ENCODE measurements at places on chromosomes 1 and 21.

- DNase-seq: no peak
Observed at GRCh38 chr1:107653005-107653404, 312.0 kb downstream of the VAV3 start.

GRCh38 chr1:162901243-162901642, 40.3 kb upstream of the CCDC190 start:
- no peak for DNase-seq

DNA sequence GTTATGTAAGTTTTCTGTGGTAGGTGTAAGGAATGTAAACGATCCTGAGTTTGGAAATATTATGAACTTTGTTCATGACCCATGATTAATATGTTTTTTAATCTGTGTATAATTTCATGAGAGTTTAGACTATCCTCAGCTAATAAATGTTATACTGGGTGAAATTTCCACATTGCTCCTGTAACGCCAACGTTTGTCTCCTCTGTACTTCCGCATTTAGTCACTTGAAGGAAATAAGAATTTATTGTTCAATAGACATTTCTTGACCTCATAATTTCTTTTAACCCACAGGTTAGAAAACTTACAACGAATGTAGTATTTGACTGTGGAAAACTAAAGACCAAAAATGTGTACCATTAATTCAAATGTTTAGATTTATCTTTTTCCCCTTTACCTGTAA, 876 bp downstream of the KCNJ15 start:
- no peak for DNase-seq

GRCh38 chr1:74425676-74426075, 86.7 kb downstream of the LRRC53 start:
- DNase-seq: no peak

DNA sequence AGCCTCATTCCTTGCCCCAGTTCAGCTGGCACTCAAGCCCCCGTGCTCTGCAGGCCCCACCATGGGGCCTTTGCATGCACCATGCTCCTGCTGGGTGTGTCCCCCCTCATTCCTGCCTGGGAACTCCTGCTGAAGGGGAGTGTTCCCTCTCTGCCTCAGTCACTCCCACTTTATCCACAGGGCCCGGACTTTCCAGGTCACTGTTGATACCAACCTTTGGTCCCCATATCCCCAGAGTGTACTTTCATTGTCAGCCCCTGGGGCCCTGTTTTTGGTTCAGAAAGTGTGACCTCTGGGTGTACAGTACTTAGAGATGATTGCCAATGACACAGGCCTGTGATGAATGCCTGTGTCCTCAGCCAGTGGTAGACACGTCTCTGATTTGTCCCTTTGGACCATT, 2.9 kb downstream of the TTC22 start:
- DNase-seq: no peak

GRCh38 chr1:220824031-220824989, 37.6 kb downstream of the MTARC1 start:
- no peak for DNase-seq

GRCh38 chr1:169563650-169564049, 22.6 kb downstream of the F5 start:
- DNase-seq: no peak

GRCh38 chr1:205049479-205049878, 6.5 kb downstream of the CNTN2 start:
- no peak for DNase-seq

DNA sequence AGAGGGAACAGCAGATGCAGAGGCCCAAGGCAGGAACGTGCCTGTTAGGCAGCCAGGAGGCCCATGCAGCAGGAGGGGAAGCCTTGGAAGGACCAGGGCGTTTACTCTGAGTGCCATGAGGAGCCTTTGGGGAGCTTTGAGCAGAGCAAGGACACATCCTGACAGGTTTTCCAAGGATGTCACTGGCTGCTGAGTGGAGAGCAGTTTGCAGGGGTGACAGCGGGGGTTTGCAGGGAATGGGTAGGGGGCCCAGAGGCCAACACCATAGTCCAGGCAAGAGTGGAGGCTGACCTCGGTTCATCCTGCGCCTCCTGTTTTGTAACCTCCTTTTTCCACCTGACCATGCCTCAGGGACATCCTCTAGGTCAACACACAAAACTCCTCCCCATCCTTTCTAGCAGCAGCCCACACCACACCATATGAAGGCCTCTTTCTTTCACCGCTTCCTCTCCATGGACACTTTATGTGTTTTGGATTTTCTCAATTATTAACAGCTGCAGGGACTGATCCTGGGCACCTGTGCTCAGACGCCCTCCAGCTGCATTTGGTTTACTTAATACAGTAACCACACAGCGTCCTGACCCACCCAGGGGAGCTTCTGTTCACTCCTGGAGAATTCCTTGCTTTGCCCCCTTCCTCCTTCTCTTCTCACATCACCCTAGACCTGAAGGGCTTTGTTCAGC, 528.5 kb downstream of the MATN1 start:
- no peak for DNase-seq

DNA sequence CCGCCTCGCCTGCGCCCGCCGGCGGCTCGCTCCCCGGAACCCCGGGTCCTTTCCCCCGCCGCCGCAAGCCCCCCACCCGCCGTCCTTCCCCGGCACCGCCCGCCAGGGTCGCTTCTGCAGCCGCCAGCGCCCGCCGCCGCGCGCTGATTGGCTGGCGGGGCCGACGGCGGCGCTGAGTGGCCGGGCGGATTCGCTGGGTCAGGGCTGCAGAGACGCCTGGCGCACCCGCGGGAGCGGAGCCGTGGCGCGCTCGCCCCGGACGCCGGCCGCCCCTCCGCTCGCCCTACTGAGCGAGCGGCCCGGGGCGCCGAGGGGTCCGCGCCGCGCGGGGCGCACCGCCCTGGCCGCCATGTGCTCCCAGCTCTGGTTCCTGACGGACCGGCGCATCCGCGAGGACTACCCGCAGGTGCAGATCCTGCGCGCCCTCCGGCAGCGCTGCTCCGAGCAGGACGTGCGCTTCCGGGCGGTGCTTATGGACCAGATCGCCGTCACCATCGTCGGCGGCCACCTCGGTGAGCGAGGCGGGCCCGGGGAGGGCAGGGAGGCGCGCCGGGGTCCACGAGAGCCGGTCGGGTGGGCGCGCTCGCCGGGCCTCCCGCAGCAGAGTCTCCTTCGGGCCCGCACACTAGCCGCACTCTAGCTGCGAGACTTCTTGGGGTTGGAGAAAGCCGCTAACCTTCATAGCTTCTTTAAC, at the start of gene RIMKLA:
RIMKLA (plus strand) TSS at position 207 of the 694 bp plus-strand sequence; CDS start at position 350, 143 bp downstream.
- peak; percentile 7 for DNase-seq

- no peak for DNase-seq
Observed at GRCh38 chr1:147264158-147264768, 21.8 kb downstream of the CHD1L start.

- no peak for DNase-seq
Observed at GRCh38 chr21:30027986-30028385, 88.2 kb upstream of the GRIK1 start.

GRCh38 chr1:87685311-87686135, 356.8 kb downstream of the LMO4 start:
- no peak for DNase-seq

DNA sequence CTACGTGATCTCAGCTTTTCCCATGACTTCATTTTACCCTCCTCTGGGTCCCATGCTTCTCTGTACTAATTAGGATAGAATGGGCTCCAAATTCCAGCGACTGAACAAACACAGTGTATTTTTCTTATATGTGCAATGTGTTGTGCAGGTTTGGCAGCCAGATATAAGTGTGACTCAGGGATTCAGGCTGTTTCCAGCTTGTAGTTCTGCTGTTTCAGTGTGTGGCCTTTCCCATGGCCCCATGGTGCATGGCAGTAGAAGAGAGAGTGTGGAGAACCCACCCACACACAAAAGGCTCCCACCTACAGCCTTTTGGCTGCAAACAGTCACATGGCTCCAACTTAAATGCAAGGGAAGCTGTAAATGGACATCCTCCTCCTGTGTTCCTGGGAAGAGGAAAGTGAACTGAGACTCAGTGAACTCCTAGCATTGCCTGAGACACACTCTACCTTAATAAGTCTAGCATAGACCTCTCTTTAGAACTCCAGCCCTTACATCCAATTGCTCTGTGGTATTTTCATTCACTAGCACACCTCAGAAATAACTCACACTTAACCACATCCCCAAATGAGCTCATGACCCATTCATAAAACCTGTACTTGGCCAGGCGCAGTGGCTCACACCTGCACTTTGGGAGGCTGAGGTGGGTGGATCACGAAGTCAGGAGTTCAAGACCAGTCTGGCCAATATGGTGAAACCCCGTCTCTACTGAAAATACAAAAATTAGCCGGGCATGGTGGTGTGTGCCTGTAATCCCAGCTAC, 58.7 kb downstream of the KIAA0040 start:
- DNase-seq: no peak

DNA sequence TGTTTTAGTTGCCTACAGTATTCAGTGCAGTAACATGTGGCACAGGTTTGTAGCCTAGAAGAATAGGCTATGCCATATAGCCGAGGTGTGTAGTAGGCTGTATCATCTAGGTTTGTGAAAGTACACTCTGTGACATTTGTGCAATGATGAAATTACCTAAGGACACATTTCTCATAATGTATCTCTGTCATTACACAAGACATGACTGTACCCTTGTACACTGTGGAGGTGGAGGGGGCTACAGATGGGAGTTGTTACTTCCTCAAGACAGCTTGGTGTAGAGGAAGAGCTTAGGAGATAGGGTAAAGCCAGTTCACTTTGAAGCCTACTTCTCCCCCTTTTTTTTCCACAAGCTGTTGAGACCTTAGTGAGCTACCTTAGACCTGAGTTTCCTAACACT, 59.7 kb upstream of the RAVER2 start:
- DNase-seq: no peak

DNA sequence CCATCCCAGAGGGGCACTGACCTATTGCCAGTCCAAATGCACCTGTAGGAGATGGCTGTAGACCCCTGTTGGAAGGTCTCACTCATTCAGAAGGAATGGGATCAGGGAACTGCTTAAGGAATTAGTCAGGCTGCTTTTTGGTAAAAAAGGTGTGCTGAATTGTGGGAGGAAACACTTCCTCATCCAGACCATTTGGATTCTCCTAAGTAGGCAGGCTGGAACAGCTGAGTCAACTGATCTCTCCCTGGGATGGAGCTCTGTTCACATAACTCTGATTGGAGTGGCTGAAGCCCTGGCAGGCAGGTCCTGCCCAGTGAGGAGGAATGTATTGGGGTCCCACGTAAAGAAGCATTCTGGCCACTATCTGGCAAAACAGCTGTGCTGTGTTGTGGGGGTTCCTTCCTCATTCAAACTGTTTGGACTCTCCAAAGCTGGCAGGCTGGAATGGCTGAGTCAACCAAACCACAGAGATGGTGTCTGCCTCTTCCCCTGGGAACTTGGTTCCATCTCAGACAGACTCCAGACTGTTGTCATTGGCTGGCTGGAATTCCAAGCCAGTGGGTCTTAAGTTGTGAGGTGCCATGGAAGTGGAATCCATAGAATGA, 70.7 kb upstream of the PDC start:
- DNase-seq: no peak

DNA sequence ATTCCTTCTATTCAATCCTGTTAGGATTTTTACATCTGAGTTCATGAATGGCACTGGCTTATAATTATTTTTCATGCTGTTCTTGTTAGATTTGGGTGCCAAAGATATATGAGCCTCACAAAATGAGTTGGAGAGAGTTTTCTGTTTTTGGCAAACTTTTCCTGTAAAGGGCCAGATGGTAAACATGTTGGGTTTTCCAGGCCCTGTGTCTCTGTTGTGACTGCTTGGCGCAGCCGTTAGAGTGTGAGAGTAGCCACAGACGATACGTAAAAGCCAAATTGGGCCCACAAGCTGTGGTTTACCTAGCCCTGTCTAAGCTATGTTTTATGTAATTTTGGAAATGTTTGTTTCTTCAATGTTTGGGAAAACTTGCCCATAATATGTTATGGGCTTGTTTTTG, 15.6 kb upstream of the CA6 start:
- DNase-seq: no peak

DNA sequence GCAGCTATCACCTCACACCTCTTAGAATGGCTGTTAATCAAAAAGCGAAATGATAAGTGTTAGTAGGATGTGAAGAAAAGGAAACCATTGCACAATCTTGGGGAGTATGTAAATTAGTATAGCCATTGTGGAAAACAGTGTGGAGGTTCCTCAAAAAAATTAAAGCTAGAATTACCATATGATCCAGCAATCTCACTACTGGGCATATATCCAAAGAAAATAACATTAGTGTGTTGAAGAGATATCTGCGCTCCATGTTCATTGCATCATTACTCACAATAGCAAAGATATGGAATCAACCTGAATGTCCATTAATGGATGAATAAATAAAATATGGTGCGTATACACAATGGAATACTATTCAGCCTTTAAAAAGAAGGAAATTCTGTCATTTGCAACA, 68.9 kb downstream of the SNRPE start:
- no peak for DNase-seq

- peak; percentile 6 for DNase-seq
Observed at GRCh38 chr1:93908394-93909145, 660 bp downstream of the GCLM start.

DNA sequence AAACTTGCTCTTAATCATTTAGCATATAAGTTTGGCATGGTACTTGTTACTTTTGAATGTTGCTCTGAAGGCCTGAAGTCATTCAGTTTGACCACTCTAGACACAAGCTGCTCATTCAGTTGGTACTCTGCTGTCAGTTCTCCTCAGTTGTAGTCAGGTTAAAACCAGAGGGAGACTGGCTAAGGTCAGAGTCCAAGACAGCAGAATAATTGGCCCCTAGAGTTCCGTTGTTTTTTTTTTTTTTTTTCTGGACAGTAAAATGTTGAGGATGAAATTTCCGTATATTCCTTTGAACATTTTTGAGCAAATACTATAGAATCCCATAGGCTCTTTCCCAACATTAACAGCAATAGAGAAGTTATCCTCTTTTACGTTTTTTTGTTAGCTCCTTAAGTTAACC, 9.4 kb downstream of the ZBTB40 start:
- DNase-seq: no peak

DNA sequence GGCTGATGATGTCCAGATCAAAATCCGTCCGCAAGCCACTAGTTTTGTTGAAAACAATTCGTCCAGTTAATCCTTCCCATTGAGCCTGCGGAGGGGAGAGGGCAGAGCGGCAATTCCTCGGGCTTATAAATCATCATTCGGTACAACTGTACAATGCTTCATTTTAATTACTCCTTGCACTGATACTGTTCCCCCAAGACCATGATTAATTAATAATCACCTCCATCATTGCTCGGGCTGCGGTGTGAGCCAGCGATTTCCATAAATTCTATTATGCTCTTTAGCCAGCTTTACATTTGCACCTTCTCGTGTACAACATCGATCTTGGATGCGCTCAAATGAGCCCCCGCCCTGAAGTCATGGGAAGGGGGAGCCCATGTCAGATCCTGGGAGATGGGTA, 180.7 kb downstream of the GRIK3 start:
- no peak for DNase-seq

- no peak for DNase-seq
Observed at GRCh38 chr1:90821152-90821787, 104.2 kb upstream of the BARHL2 start.

DNA sequence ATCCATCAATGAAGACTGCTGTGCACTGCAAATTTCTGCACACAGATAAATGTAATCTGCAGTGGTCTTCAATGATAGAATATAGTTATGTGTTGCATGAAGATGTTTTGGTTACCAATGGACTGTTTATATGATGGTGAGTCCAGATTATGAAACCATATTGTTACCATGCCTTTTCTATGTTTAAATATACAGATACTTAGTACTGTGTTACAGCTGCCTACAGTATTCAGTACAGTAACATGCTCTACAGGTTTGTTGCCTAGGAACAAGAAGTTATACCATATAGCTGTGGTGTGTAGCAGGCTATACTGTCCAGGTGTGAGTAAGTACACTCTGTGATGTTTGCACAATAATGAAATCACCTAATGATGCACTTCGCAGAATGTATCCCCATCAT, 40.8 kb downstream of the SORT1 start:
- no peak for DNase-seq

- no peak for DNase-seq
Observed at GRCh38 chr1:29883411-29883832, 647.1 kb downstream of the PTPRU start.

Data from stimulated activated CD8-positive, alpha-beta memory T cell treated with anti-CD3 and anti-CD28 coated beads, Interleukin-4, amount 100 ng/mL, for 4 hours (primary cell).